Hematopoietic multipotent progenitor cell treated with erythropoietin and hydrocortisone succinate and interleukin-3 and kit ligand, for 8 days (in vitro differentiated cells): ENCODE measurements at places on chromosomes 12 and 14.

- no peak for DNase-seq
These were observed 27.3 kb downstream of the LLPH start for GRCh38 chr12:66103016-66103913.

DNA sequence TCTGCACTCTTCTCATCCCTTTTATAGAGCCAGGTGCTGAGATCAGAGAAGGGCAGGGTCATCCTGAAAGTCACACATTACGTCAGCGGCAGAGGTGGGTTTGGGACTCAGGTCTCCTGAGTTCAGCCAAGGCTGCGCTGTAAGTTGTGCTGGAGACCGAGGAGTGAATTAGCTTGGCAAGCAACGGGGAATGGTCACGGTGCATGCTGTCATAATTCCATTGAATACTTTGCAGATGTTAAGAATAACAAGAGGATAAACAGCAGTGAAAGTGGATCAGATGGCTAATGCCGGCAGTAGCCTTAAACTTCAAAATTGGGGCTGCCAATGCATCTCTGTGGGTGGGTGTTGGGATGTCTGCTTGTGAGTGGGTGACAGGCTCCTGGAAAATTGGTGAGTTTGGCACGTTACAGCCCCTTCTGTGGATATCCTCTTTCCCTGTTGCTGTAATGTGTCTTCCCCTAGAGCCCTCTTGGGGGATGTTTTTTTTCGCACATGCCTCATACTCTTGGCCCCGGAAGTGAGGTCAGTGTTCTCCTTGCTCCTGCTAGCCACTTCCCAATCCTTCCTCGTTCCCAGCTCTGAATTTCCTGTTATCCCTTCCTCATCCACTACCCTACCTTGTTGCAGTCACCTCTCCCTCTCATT is 287.1 kb upstream of the SRRM4 start:
- no peak for DNase-seq

DNA sequence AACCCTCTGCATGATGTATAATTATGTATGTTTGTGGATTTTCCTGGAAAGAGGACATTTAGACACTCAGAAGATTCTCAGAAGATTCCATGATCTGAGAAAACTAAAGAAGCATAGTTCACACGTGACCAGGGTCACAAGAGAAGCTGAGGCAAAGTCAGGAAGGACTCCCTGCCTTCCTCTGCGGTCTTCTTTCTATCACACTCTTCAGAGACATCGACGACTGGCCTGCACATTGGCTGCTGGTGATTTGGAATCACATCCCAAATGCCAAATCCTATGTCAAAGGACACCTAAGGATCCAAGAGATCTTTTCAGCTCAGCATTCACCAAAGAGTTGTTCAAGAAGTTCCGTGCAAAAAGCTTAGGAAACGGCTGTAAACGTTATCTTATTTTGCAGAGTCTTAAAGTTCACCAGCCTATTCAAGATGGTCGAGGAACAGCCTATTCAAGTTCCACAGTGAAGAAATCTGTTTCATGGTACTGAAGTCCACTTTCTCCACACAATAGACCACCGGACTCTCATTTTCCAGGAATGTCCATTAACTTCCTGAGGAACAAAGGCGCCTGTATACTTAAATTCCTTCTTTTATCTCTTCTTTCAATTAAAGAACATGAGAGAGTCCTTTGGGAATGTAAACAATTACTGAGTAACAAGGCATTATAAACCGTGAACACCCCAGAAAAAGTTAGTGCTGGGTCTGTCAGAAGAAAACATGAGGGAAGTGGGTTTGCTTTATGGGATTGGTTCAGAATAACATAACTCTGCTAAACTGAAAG is 42.1 kb downstream of the IGF1 start:
- DNase-seq = no peak

- DNase-seq = no peak
These were observed 84.5 kb downstream of the MDGA2 start for GRCh38 chr14:47590767-47591495.

GRCh38 chr12:16063726-16064125 is 152.6 kb downstream of the DERA start:
- no peak for DNase-seq
